ENCODE measurements at places on chromosomes 1 and 21.

- DNase-seq = no peak
Measured at GRCh38 chr21:41641510-41641815, 125.4 kb downstream of the RIPK4 start.

DNA sequence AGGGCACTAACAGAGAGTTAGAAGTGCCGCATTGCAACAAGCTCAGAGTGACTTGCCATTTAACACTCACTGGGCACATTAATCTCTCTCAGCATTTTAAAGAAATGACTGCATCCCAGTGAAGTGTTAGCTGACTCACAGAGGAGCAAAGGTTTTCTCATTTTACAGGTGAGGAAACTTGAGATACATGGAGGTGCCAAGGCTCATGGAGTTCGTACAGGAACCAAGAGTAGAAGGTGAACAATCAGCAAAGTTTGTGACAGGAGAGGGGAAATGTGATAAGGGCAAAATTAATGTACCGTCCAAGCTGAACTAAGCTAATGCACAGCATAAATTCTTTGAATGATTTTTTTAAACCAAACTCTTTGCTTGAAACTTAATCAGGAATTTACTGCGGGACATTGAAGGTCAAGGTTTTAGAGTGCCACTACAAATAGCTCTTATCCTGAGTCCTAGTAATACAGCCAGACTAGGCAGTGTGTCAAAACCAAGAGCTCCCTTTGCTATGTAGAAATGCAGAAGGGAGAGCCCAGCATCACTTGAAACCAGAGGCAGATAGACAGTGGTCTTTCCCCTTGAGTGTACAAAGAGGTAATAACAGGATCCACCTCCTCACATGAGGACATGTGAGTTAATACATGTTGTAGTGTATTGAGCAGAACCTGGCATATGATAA is 22.4 kb upstream of the NTPCR start:
- no peak for DNase-seq

- no peak for DNase-seq
Measured at GRCh38 chr21:13368200-13368599, 241.4 kb upstream of the POTED start.

- no peak for DNase-seq
Measured at GRCh38 chr21:32381571-32381970, 11.2 kb downstream of the URB1 start.

GRCh38 chr1:116127848-116128540 is 16.8 kb downstream of the MAB21L3 start:
- no peak for DNase-seq

DNA sequence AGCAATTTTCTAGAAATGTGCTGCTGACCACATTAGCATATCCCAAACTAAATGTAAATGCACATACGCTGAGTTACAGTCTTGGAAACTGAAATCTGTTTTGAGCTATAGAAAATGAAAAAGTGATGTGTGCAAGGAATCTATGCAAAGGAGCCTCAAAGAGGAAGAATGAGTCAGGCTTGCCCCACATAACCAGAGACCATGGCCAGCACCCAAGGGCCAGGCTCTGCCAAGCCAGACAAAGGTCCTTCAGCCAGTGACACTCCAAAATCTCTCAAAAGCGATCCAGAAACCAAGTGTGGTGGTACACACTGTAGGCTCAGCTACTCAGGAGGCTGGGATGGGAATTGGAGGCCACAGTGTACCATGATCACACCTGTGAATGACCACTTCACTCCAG is 195.2 kb downstream of the TOMM20 start:
- DNase-seq = no peak

GRCh38 chr1:165303386-165303785 is 53.1 kb downstream of the LMX1A start:
- DNase-seq = no peak

- no peak for DNase-seq
Measured at GRCh38 chr1:223707256-223708000, 4.9 kb upstream of the CAPN2 start.

GRCh38 chr1:57991289-57991688 is 555.2 kb downstream of the OMA1 start:
- DNase-seq = no peak

DNA sequence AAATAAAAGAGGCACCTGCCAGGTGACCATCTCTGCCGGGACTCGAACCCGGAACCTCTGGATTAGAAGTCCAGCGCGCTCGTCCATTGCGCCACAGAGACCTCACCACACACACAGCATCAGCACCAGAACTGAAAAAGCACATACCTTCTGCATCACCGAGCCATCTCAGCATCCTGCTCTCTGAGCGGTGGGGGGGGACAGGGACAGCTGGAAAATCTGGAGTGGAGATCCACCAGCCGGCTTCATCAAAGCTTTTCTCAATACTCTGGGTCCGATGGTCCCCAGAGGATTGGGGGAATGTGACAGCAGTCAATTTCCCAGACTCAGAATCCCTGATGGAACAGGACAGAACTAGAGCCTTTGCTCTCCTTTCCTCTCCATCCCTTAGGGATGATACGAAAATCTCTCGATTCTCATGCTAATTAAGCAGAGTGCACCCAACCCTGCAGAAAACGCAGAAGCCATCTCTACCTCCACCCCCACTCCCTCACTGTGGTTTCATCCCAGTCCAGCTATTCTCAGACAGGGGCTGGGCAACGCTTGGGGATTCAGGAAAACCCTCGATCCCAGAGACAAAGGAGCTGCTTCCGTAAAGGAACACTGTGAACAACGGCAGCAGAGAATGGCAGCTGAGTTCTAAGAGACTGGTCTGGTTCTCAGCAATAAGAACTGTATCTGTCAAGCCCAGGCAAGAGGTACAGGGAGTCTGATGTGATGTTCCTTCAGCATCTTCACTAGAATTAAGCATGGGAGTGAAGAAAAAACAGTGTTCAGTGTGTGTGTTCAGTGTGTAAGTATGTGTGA is 29.6 kb upstream of the CADM3 start:
- DNase-seq = no peak

DNA sequence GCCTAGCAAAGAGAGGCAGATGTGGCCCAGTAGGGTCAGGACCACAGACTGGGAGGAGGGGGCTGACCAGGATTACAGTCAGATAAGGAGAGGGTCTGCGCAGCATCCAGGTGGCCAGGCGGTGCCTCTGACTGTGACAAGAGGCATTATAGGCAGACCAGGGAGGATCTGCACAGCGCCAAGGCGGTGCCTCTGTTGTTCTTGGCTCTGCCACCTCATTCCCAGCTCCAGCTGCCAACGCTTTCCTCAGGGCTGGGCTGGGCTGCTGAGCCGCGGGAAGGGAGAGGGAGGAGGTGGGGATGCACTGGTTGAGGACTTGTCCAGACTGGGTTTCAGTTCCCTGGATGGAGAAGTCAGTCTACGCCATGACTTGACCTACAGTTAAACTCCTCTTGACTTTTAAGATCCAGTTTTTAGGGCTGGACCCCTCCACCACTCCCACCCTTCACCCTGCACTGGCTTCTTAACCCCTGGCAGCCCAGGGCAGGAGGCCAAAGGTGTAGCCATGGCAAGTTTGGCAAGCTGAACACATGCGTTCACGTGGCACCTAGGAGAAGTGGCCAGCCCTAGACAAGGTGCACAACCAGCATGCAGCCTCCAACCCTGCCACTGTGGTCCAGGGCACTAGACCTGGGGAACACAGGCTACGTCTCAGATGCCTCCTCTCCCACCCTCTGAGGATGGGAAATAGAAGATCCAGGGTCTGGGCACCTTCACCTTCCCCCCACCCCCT is 4.5 kb upstream of the CRABP2 start:
- no peak for DNase-seq

DNA sequence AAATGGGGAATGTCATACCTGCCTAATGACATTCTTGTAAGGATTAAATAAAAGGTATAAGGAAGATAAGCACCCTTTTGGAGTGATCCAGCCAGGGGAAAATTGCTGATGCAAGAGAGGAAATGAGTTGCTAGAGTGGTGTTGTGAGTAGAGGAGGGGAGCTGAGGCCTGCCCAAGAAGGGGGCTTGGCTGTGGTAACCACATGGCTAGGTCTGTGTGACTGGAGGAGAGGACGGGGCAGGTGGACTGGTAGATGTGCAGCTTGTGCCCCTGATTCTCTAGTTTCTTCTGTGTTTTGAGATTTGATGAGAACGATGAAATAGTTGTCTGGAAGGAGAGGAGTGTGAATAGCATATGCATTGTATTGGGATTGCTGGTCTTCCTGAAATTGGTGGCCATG is 6.6 kb downstream of the TXLNA start:
- DNase-seq = no peak

GRCh38 chr1:108000184-108000583 is 35.2 kb upstream of the VAV3 start:
- no peak for DNase-seq
